NCI-H226 (cell line): ENCODE measurements at places on chromosomes 3 and 15.

GRCh38 chr3:168801794-168802193 is 706.1 kb upstream of the GOLIM4 start:
- no peak for DNase-seq

DNA sequence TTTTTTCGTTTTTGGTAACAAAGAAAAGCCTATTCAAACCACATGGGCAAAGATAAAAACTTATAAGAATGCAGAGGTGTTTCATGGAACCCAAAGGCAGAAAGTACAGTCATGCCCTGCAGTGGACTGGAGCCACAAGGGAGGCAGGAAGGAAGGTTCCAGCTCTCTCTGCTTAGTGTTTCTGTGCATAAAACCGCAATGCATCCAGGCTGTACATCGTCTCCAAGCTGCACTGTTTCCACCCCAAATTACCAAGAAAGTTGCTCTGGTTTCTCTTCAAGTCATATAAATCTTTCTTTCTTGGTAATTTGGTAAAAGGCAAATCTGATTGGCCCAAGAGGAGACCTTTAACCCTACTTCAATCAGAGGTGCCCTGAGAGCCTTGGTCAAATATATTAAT is 15.8 kb downstream of the TRAT1 start:
- no peak for DNase-seq

- peak; percentile 95 for DNase-seq
Observed at GRCh38 chr3:194135806-194136518, at the start of gene HES1. HES1 (plus strand) TSS chr3:194136148; CDS start chr3:194136381, 233 bp downstream.

GRCh38 chr15:34709866-34710265 is 44.9 kb downstream of the GJD2 start:
- DNase-seq, result no peak

- no peak for DNase-seq
Observed at GRCh38 chr15:56608993-56609392, 124.3 kb downstream of the ZNF280D start.

GRCh38 chr3:128577711-128578110 is 72.9 kb downstream of the RPN1 start:
- DNase-seq, result no peak

- DNase-seq, result peak; percentile 36
Observed at GRCh38 chr15:69853544-69853951, 244.2 kb downstream of the TLE3 start.

GRCh38 chr15:68391121-68391520 is 40.8 kb downstream of the ITGA11 start:
- no peak for DNase-seq

DNA sequence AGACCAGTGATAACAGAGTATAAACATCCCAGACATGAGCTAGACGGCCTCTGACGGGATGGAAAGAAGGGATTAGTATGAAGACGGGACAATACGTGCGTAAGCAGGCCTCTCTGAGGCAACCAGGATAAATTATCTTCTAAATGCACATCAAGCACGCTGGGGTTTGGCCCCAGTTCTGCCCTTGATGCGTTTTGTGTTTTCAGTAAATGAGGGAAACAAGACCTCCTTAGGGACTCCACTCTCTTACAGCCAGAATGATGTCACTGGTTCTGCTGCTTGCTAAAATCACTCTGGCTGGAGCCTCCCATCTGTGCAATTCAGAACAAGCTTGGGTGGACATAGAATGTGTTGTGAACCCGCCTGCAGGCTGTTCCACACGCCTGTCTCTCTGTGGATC is 156.0 kb upstream of the MCTP2 start:
- DNase-seq, result no peak

DNA sequence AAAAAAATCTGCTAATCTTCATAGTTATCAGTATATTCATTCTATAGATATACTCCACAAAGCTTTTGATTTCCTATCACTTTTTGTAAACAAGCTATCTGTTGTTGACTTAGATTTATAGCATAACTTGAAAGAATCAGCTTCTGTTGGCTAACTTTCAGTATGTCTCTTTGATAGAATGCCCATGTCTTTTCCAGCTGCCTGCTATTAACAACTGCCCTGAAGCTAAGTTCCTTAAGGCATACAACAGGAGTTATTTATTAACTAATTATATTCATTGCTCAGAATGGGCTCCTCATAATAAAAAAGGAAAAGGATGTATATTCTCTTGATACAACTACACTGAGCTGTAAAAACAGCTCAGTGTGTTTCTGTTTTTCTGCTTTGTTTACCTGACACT is 293.9 kb downstream of the TUSC7 start:
- no peak for DNase-seq

- DNase-seq, result peak; percentile 52
Observed at GRCh38 chr3:170555329-170555728, 30.5 kb downstream of the SLC7A14 start.

GRCh38 chr3:69012100-69012799 is 1.2 kb downstream of the EOGT start:
- DNase-seq, result no peak

DNA sequence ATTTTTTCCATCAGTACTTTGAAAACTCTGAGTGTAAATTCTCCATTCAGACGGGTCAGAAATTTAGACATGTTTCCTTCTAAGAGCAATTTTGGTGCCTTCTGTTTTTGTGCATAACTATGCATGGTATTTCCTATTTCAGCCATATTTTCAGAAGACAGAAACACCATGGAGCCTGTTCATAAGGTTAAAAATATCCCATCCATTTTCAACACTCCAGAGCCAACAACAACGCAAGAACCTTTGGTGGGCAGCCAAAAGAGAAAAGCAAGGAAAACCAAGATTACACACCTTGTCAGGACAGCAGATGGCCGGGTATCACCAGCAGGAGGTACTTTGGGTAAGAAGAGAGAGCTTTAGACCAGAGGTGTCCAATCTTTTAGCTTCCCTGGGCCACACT is 275.6 kb downstream of the BBX start:
- DNase-seq, result peak; percentile 73

- DNase-seq, result no peak
Observed at GRCh38 chr3:37800022-37800551, 61.6 kb upstream of the CTDSPL start.

DNA sequence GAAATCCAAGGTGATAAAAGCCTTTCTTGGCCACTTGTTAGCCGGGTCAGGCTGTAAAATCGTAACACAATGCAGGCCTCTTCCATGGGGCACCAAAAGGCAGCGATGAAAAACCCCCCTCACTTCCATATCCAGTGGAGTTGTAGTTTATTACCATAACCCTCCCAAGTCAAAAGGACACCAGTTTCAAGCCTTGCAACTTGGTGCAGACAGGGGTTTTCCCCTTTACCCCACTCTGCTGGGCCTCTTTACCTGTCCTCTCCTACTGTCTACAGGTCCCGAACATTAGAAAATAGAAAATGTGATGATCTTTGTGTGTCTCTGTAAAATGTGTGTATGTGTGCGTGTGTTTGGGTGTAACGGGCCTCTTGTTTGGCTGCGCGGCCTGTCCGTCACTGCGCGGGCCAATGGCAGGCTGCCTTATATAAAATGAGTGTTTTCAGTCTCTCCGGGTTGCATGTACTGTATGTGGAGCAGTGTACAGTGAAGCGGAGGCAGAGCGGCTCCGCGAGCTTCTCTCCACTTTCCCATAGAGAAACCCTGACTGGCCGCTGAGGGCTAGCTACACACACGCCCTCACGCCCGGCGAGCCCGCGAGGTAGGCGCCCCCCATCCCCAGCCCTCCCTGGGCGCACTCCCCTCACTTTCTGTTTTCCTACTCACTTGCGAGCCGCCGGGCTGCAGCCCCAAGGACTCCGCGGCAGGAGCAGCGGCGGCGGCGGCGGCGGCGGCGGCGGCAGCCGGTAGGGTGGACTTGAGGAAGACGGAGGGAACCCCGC is at the start of gene BBX:
Gene BBX (plus strand): TSS at position 453 of the 779 bp plus-strand sequence. CDS start 187,499 bp downstream, outside the sequence.
- DNase-seq, result peak; percentile 92

- DNase-seq, result no peak
Observed at GRCh38 chr3:46537779-46538178, 28.3 kb downstream of the LRRC2 start.

DNA sequence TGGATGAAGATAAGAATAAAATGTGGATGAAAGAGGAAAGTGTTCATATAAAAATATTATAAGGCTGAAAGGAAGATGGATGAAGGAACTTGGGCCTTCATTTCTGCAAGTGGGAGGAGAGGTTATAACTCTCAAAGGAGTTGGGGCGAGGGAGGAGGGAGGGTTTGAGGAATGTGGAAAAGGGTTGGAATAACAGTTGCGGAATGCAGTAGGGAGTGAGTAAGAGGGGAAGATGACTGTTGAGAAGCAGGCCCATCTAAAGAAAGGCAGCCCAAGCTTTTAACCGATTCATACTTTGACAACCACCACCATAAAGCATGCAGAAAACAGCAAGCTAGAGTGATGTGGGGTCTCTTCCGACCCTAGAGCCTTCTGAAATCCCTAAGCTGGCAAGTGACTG is 8.3 kb upstream of the TM4SF4 start:
- DNase-seq, result peak; percentile 96

GRCh38 chr3:133300102-133300501 is 99.8 kb upstream of the BFSP2 start:
- no peak for DNase-seq

DNA sequence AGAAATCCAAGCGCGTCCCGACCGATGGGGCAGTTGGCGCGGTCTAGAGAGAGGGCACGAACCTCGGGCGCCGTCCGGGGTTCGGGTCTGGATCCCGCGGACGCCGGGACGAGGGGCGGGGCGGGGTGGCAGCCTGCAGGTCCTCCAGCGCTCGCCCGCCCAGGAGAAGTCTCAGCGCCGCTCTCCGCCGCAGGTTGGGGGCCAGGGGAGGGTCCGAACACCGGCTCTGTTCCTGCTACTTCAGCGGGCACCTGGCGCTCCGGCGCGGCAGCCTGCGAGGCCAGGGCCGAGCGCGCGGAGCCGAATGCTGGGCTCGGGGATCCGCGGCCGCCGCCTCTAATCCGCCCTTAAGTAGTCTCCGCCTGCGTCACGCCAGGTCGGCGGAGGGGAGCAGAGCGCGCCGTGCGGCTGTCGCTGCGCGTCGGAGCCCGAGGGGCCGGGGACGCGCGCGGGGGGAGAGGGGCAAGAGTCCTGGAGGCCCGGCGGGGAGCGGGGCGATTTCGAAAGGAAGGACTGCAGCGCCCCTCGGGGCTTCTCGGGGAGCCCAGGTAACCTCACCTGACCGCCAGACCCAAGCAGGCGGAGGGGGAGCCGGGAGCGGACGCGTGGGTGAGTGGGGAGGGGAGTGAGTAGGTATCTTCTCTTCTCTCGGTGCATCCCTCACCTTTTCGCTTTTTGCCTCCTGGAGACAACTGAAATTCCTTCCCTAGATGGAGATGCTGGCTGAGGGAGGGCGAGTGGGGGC is at the start of gene GJD2:
Gene GJD2 (minus strand): TSS at position 325 of the 745 bp plus-strand sequence. CDS start 510 bp downstream, outside the sequence.
- DNase-seq, result no peak

- DNase-seq, result no peak
Observed at GRCh38 chr15:65106011-65106590, 8.9 kb downstream of the UBAP1L start.

DNA sequence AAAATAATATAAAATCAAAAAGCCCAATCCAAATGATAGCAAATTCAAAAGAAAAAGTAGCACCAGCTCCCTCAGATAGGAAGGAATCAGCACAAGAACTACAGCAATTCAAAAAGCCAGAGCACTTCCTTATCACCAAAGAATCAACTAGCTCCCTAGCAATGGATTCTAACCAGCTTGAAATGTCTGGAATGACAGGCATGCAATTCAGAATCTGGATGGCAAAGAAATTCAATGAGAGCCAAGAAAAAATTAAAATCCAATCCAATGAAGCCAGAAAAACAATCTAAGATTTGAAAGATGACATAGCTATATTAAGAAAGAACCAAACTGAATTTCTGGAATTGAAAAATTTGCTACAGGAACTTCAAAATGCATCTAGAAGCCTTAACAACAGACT is 1334.4 kb upstream of the ALCAM start:
- DNase-seq, result peak; percentile 84

GRCh38 chr15:48059791-48060190 is 61.0 kb upstream of the SLC24A5 start:
- DNase-seq, result no peak

DNA sequence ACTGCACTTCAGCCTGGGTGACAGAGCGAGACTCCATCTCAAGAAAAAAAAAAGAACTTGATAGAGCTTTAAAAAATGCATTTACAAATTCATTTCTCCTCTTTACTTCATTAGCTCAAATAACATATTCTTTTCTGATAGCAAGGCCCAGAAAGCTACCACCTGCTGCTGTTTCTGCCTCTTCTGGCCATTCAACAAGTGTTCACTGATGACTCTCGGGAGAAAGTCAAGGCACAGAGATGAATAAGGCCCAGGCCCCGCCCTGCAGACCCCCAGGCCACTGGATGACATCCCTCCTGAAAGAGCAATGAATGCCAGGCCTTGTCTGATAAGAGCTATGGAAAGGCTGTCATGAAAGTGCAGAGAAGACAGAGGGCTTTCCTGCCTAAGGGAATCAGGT is 13.6 kb upstream of the TSEN2 start:
- no peak for DNase-seq

DNA sequence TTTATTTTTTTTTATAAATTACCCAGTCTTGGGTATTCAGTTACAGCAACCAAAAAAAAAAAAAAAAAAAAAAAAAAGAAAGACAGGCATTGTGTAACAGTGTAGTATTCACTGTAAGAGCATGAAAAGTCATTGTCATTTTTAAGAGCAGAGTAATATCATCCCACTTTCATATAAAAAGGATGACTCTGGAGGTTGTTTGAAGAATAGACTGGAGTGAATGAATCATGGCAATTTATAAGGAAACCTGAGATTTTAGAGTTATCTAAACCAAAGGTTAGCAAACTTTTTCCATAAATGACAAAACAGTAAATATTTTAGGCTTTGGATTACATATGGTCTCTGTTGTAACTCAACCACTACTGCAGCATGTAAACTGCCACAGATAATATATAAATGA is 794.9 kb downstream of the NTRK3 start:
- no peak for DNase-seq

GRCh38 chr15:51424780-51425179 is 83.3 kb downstream of the GLDN start:
- no peak for DNase-seq

- peak; percentile 62 for DNase-seq
Observed at GRCh38 chr15:51731549-51732267, 5.7 kb downstream of the LYSMD2 start.

DNA sequence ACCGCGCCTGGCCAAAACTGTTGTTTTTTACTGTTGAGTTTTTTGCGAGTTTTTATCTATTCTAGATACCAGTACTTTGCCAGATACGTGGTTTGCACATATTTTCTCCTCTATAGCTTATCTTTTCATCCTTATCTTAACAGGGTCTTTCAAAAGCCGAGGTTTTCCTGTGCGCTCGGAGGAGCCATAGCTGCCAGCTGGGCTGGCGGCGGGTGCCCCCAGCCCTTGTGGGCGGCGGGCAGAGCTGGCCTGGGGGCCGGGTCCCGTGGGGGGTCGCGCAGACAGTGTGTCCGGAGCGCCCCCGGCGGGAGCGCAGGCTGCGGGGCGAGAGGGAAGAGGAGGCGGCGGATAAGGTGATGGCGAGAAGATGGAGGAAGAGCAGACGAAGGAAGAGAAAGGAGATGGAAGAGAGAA is 11.1 kb upstream of the EIF4A2 start:
- no peak for DNase-seq
